ENCODE measurements at places on chromosomes 7 and 10. TPM values are rescaled to one million over a fixed set of nuclear protein-coding genes. Genes with fewer than 3 reads are reported as not detected.

DNA sequence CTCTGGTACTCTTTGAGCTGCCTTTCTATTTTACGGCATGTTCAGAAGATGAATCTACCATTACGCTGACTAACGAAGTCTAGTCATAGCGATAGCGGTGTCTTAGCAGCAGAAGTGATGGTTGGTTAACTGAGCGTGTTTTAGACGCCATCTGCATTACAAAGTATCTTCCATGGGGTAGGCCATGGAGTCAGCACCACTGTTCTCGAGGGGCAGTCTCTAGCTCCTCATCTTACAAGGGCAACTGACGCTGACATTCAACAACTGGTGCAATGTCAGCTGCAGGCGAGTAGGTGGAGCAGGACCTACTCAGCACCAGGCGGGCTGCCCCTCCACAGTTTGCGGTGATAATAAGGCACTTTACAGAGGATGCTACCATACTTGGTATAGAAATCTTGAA lies 88.7 kb downstream of the ADARB2 start:
- no peak for DNase-seq

GRCh38 chr7:145030754-145031153 lies 194.9 kb upstream of the TPK1 start:
- no peak for DNase-seq

DNA sequence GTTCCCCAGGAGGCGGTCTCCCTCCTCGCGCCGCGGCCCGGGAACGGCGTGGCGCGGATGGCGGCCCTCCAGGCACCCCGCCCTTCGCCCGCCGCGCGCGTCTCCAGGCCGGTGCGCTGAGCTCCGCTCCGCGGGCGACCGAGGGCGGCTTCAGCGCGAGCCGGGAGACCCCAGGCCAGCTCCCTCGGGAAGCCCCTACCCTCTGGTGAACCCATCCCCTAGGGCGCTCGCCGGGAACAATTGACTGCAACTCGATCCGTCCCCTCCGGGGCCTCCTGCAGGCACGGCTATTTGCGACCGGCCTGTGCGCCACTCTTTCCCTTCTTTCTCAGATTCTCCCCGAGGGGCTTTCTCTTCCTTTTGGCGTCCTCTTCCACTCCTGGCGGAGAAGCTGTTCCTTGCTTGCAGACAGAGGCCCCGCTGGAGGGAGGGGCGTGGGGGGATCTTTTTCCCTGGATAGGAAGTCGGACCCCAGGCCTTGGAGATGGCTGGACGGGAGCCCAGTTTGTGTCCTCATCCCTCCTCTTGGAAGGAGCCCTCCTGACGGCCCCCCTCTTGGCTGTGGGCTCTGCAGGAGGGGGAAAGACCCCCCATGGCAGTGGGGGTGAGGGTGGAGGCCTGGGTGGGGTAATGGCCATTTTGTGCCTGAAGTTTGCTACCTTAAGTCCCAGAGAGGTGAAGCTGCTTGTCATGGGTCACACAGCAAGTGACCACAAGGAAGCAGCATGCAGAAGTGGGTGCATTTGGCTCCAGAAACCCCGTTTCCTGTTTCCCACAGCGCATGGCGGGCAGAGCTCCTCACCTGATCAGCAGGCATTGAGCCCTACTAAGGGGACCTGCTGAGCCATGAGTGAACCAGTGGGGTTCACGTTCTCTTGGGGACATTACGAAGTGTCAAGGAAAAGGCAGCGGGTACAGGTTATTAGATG lies 171.2 kb upstream of the TNRC18 start:
- peak; percentile 64 for DNase-seq

DNA sequence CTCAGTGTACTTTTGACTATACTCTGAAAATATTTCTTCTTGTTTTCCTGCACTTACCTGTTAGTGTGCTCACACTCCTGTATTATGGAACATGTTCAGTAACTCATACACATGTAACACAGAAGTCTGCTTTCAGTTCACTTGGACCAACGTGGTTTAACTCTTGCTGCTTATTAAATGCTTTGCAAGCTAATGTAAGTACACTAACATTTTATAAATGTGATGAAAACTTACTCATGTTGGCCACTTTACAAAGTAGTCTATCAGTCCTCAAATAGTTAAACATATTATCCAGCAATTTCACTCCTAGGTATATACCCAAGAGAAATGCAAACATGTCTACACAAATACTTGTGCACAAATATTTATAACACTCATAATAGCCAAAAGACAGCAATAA lies 98.4 kb downstream of the UBE2H start:
- no peak for DNase-seq

GRCh38 chr10:57867241-57867640 lies 400.5 kb downstream of the IPMK start:
- DNase-seq: no peak

DNA sequence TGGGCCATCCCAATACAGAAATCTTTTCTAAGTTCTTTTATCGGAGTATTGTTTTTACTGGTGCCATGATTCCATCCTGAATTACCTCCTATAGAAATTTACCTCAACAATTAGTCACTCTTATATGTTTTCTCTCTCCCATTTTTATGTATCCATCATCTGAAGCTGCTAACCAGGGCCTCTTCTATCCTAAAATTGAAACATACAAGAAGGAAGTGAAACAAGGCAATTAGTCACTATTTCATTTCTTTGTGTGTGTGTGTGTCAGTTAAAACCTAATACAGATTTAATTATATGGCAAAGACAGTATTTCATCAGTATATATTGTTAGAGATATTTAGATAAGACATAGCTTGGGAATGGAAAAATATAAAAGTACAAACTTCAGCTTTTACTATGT lies 148.4 kb upstream of the AHR start:
- no peak for DNase-seq

- DNase-seq: no peak
Measured at GRCh38 chr10:70362328-70362727, 20.1 kb downstream of the LRRC20 start.

- DNase-seq: no peak
Measured at GRCh38 chr10:126059076-126059826, 162.9 kb downstream of the FANK1 start.

- no peak for DNase-seq
Measured at GRCh38 chr10:122665946-122666345, 33.7 kb downstream of the C10orf120 start.

GRCh38 chr10:78779339-78779955 lies 289.3 kb upstream of the ZMIZ1 start:
- DNase-seq: no peak

GRCh38 chr10:132555648-132556575 lies 18.3 kb downstream of the INPP5A start:
- no peak for DNase-seq

DNA sequence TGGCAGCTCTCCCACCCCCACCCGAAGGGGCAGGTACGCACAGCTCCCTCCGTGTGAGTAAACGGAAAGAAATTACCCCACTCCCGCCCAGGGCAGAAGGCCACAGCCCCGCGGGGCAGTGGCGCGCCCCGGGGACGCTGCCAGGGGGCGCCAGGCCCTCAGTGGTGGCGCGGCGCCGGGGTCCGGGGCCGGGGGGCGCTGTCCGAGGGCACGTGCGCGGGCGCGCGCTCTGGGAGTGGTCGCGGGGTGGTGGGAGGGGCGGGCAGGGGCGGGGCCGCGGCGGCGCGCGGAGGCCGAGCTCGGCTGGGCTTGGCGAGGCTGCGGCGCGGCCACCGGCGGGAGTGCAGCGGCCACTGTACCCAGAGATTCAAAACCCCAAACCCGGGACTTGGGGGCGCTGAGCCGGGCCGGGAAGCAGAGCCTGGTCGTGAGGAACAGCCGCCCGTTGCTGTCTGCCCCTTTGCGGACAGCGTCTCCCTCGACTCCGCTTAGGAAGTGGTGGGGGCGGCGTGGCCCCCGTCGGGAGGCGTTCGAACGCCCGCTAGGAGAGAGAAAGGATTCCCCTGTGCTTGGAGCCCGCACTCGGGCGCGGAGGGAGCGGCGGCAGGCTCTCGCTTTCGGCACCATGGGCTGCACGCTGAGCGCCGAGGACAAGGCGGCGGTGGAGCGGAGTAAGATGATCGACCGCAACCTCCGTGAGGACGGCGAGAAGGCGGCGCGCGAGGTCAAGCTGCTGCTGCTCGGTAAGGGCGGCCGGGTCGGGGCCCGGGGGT lies at the start of gene GNAI1:
TSS of gene GNAI1 (plus strand) at position 296 of the 773 bp plus-strand sequence. CDS start at position 626, 330 bp downstream.
- peak; percentile 59 for DNase-seq

DNA sequence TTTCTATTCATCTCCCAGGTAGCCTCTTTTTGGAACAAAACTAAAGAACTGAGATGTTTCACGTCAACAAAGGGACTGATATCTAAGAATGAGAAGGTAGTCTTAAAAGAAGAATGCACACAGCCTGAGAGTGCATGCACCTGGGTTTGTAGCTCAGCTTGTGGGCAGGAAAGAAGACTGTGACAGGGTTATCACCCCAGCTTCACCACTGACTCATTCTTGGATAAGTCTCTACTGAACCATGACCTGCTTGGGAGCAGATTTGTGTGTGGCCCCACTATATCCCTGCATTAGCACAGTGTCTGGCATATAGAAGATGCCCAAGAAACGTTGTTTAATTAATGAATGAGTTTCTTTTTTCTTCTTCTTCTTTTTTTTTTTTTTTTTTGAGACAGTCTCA lies 187.5 kb downstream of the GPAM start:
- no peak for DNase-seq

GRCh38 chr10:11282156-11282555 lies 264.5 kb downstream of the CELF2 start:
- DNase-seq: no peak

DNA sequence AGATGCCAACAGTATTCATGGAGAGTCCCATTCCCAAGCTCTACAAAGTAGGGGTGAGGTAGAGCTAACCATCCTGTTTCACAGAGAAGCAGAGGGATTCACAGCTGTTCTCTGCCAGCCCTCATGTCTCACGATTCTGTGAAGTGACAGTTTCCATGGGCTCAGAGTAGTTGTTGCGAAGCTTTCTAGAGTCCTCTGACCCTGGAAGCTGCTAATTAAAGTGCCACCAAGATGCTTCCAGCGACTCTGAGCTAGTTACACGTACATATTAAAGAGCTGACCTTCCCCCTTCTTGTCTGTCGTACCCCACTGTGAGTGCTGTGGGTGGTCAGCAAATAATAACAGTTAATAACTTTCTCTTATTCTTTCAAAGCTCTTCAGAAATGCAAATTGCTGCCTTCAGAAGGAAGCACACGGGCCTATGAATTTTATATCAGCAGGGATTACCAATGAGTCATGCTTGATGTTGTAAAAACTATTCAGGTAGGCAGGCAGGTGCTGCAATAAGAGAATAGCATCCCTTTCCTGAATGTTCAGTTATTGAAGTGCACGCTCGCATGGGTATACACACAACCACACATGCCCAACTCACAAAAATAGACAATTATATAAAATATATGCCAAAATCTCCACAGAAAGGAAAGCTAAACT lies 34.1 kb downstream of the DNAJB9 start:
- DNase-seq: no peak

DNA sequence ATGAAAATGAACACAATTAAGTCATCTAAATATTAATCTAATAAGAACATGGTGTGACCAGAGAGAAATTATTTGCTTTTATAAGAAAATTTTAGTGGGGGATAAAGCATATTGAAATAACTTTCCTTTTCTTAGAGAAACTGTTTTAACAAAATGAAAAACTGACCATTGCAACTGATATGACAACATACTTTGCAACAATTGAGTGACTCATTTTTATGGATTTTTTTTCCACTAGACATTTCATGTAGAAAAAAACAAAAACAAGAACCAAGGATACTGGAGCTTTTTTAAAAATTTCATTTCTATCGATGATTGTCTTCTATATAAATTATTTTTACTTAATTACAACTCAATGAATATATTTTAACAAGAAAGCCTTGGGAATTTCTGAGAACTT lies 90.0 kb downstream of the C1GALT1 start:
- DNase-seq: no peak

- DNase-seq: no peak
Measured at GRCh38 chr10:90337316-90337715, 520.5 kb downstream of the HTR7 start.

GRCh38 chr7:67423065-67423464 lies 426.4 kb downstream of the TYW1 start:
- no peak for DNase-seq

- no peak for DNase-seq
Measured at GRCh38 chr10:93440591-93441091, 41.5 kb downstream of the MYOF start.

- no peak for DNase-seq
Measured at GRCh38 chr10:88271761-88272543, 311.2 kb downstream of the RNLS start.

- no peak for DNase-seq
Measured at GRCh38 chr7:42572056-42572455, 335.0 kb upstream of the GLI3 start.

DNA sequence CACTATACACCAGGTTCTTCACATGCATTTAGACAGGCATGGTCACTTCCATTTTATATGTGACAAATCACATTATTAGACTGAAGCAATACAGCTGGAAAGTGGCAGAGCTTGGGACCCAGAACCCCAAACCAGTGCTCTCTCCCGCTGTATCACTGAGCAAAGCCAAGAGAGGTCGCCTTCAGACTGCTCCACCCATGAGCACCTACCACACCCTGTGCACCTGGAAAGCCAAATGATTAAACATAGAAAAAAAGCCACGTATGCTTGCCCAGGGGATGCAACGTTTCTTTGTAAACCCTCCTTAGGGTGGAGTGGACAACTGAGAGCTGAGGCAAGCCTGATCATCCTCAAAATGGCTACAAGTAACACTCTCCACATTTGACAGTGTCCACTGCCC lies 72.5 kb downstream of the CCDC6 start:
- no peak for DNase-seq

DNA sequence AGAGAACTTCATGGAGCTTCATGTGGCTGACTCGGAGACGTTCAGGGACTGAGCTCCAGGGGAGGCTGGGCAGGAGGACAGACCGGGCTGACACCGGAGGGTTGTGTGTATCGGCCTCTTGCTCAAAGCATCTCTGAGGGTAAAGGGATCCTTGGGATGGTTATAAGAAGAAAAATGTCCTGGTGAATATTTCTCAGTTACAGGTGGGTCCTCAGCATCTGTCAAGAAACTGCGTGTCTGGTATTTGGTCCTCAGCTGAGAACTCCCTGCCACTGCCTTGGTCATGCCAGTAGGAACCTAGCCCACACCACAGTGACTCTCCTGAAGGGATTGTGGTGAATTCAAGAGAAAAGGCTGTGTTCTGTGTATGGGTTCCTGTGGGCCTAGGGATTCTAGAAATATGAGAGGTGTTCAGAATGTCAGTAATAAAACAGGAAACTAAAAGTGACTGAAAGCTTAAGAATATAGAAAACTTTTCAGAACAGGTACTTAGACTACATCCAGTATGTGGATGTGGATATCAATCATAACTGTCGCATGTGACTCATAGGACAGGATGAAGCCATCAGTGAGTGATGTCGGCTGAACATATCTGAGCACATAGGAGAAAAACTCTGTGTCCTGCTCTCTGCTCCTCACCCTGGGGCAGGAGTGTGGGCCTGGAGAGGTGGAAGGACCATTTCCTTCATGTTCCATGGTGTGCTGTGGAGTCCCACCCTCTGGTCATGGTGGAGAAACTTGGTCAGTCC lies 28.4 kb downstream of the MBL2 start:
- DNase-seq: no peak

GRM3 gene
- total RNA-seq: 155 TPM

GPR26 gene
- 5.3 TPM for total RNA-seq

C7orf57 gene
- total RNA-seq: under 0.01 TPM

AKR1C8 gene
- not detected for total RNA-seq

ZNF33B gene
- 32.2 TPM for total RNA-seq

UNCX gene
- not detected for total RNA-seq

SCIN gene
- 1.6 TPM for total RNA-seq

CPA2 gene
- not detected for total RNA-seq

CYP3A7 gene
- total RNA-seq: not detected

CASP2 gene
- total RNA-seq: 20.4 TPM

SMC3 gene
- 55.4 TPM for total RNA-seq
